Iris pigment epithelial cell (primary cell): ENCODE measurements at places on chromosomes 11 and 22.

GRCh38 chr22:37501610-37502341 lies 15.6 kb upstream of the MFNG start:
- peak; percentile 84 for DNase-seq

DNA sequence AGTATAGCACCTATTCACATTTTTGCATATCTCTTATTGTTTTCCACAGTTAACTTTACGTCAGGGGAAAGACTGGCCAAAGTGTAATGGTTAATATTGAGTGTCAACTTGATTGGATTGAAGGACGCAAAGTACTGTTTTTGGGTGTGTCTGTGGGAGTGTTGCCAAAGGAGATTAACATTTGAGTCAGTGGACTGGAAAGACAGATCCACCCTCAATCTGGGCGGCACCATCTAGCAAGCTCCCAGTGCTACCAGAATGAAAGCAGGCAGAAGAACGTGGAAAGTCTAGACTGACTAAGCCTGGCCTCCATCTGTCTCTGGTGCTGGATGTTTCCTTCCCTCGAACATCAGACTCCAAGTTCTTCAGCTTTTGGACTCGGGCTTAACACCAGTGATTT lies 1900.7 kb upstream of the RAG2 start:
- DNase-seq: no peak

GRCh38 chr22:20298110-20298802 lies 21.6 kb downstream of the DGCR6L start:
- no peak for DNase-seq

GRCh38 chr11:35474688-35475087 lies 50.7 kb downstream of the PAMR1 start:
- DNase-seq: no peak

DNA sequence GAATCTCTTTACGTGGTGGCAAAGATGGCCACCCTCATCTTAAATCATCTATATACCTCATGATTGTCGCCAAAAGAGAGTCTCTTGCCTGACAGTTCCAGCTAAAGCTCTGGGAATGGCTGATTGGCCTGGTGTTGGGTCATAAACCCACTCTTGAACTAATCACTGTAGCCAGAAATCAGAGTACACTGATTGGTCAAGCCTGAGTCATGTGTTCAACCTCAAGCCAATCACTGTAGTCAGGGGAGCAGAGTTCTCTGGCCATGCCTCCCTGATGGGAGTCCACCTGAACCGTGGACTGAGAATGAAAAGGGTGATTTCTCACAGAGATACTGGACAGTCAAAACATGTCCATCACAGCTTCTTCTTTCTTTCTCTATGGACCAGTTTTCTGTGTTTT lies 45.8 kb downstream of the RCN1 start:
- peak; percentile 20 for DNase-seq

DNA sequence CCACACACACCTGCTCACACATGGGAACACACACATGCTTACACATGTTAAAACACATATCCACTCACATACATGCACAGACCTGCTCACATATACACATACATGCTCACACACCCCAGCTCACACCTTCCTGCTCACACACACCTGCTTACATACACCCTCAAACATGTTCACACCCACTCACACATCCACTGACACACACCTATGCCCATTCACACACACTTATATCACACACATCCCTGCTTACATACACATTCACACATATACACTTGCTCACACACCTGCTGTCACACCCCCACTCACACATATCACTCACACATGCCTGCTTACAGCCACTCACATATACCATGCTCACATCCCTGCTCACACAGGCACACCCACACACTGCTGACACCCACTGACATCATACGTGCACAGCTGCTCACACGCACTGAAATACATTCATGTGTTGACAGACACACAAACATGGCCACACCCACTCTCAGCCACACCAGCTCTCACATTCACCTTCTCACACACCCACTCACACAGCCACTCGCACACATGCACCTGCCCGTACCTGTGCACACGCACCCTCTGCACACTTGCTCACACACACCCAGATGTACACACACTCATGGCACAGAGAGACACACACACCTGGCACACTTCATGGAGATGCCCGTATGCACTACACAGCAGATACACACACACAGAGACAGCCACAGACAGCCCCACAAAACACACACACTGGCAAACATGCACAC lies 5.7 kb upstream of the MYBPC3 start:
- DNase-seq: no peak

- no peak for DNase-seq
Observed at GRCh38 chr22:48948575-48949170, 879.0 kb downstream of the BRD1 start.

DNA sequence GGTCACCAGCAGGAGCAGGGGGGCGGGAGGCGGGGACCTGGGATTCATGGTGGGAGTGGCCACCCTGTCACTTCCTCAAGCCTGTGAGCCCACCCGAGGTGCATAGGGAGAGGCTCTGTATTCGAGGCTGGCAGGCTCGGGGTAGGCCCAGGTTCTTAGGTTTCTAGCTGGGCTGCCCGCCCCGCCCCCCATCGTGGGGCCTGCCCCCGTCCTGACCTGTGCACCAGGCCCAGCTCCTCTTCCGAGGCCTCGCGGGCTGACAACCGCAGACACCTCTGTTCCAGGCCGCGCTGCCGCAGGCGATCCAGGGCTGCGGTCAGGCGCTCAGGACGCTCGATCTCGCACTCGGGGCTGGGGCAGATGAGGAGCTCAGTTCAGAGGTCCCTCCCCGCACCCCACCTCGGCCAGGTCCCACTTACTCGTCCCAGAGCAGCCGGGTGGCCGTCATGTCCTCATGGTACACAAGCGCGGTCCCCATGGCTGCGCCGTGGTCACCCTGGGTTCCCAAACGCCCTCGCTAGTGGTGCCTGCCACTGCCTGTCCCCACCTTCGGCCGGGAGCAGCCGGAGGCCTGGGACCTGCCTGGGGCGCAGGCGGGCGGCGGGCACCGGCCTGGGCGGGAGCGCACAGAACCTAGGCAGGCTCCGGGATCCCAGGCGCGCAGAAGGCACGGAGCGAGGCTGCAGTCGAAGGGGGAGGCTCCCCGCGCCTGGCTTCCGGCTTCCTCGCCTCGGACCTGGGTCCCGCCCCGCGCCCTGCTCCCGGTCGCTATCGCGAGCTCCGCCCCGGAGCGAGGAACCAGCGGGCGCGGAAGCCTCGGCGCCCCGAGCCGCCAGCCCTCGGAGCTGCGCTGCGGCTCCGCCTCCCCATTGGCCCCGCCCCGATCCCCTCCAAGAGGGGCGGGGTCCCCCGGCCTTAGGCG lies at the start of gene HDAC10:
TSS of gene HDAC10 (minus strand) at position 711 of the 922 bp plus-strand sequence. CDS start at position 478, 233 bp downstream.
- DNase-seq: peak; percentile 86

- peak; percentile 74 for DNase-seq
Observed at GRCh38 chr11:83819931-83820549, 533.9 kb upstream of the CCDC90B start.

DNA sequence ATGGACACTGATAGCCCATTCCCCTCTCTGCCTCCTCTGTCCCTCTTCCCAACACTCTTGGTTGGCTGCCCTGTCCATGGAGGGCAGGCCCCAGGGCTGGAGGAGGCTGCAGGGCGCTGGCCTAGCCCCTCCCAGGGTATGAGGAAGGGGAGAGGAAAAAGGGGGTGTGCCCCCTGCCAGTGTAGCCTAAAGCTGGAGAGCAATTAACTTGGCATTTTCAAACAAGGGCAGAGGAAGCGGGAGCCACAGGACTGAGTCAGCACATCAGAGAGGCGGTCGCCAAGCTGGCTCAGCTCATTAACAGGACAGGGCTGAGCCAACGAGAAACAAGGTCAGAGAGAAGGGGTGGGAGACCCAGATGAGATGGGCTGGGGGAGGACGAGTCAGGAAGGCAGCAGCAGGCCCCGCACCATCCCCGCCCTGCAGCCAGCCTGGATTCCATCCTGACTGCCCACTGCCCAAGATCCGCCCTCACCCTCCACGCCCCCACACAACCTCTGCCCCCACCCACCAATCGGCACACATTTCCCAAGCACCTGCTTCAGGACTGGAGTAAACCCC lies 76.3 kb downstream of the BUD13 start:
- peak; percentile 8 for DNase-seq

DNA sequence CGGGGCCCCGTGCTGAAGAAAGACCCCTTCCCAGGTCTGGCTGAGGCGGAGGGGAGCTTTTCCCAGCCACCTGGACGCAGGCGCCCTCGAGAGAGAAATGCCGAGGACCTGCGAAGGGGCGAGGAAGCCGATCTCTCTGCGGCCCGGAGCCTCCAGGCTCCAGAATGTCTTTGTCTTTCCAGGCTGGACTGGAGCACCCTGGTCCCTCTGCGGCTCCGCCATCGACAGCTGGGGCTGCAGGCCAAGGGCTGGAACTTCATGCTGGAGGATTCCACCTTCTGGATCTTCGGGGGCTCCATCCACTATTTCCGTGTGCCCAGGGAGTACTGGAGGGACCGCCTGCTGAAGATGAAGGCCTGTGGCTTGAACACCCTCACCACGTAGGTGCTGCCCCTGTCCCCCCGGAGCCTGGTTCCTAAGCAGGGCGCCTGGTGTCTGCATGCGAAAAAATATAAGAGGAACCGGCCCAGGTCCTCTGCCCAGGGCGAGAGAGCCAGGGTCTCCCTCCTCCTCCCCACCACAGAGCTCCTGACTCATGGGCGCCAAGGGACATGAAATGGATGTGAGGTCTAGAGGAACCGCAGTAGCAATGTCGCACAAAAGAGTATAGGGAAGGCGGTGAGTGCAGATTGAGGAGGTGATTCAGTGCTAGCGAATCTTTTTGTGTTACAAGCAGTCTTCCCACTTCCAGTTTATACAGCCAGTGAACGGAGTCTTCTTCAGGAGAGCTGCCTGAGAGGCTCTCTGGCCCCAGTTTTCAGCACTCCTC lies 11.0 kb downstream of the GLB1L2 start:
- no peak for DNase-seq

DNA sequence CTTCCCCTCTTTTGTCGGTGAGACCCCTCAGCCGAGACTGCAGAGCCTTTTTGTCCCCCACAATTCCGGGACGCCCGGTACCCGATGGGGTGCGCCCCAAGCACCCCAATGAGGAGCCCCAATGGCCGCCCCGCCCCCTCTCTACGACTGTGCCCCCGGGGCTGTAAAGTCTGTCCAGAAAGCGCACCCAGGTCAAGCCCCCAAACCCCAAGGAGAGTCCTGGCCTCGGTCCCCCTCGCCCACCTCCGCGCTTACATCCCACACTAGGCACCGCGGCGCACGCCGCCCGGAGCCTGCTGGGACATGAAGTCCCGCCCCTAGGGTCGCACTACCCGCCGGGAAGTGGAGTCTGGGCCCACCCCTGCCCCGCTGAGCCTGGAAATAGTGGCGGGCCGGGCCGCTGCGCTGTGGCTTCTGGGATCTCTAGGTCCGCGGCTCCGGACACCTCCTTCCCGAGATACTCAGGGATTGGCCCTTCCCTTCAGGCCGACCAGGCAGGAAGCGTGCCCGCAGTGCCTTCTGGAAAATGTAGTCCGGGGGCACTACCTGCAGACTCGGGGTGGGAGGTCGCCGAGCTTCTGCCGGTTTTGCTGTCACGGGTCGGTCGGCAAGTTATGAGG lies at the start of gene MEN1:
TSS of gene MEN1 (minus strand) at position 281 of the 620 bp plus-strand sequence. CDS start 442 bp downstream, outside the sequence.
- DNase-seq: peak; percentile 97

DNA sequence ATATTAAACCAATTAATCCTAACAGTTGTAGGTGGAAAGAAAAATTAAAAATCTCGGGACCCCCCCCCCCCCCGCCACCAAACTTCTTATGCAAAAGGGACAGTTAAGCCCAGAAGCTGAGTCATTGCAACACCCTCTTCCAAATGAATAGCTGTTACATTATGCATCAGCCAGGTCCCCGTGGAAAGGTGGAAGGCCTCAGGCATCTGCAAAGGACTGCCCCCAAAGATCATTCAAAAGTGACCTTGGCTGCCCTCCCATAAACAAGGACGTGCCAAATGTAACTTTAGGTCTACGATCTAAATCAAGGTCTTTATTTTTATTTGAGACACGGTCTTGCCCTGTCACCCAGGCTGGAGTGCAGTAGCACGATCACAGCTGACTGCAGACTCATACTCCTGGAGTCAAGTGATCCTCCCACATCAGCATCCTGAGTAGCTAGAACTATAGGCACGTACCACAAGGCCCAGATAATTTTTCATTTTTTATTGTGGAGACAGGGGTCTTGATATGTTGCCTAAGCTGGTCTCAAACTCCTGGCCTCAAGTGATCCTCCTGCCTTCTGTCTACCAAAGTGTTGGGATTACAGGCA lies 22.8 kb downstream of the SYN3 start:
- DNase-seq: no peak

- DNase-seq: no peak
Observed at GRCh38 chr11:122354025-122354697, 238.1 kb upstream of the BLID start.

DNA sequence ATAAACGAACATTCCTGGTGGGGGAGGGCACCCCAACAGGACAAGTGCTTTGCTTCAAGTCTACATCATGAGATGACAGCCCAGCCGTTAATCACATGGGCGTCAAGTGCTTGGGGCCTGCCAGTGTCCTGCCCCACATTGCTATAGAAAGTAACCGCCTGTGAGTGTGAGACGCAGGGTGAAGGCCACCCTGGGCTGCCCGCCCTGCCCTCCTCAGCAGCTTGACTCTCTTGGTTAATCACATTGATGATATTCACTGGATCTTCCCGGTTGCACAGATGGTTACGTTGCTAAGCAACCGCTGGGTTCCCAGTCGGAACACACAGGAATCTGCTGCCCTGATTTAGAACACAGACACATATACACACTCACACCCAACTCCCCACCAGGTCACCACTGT lies 79.3 kb downstream of the CTTN start:
- DNase-seq: no peak

DNA sequence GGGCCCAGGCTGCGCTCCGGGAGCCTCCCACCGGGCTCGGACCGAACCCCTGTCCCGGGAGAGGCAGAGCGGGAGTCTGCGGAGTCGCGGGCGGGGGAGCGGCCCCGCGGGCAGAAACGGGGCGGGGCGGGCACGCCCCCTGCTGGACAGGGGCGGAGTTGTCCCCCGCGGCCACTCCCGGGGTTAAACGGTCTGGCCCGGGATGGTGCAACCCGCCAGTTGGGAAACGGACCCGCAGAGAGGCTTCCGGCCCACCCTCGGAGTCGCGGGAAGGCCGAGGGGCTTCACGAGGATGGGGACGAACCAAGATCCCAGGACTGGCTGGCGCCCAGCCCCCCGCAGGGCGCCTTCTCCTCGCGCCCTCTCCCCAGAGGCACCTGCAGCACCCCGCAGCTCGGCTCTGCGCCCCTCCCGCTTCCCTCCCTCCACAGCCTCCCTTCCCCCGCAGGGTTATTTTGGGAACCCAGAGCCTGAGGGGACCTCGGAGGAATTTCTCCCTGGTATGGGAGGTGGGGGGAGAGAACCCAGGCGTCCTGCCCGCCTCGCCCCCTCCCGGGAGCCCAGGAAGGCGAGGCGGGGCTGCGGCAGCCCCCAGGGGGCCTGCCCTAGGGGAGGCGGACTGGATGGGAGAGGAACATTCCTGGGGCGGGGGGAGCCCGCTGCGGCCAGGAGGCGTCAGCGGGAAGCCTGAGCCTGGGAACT lies 902 bp downstream of the RASGRP2 start:
- DNase-seq: peak; percentile 30

- peak; percentile 64 for DNase-seq
Observed at GRCh38 chr22:22877523-22878210, 9.9 kb upstream of the IGLL5 start.

GRCh38 chr11:74012074-74012809 lies 3.4 kb upstream of the UCP3 start:
- no peak for DNase-seq
